Breast epithelium (tissue), 4 donors: ENCODE measurements at places on chromosomes 4 and X.

DNA sequence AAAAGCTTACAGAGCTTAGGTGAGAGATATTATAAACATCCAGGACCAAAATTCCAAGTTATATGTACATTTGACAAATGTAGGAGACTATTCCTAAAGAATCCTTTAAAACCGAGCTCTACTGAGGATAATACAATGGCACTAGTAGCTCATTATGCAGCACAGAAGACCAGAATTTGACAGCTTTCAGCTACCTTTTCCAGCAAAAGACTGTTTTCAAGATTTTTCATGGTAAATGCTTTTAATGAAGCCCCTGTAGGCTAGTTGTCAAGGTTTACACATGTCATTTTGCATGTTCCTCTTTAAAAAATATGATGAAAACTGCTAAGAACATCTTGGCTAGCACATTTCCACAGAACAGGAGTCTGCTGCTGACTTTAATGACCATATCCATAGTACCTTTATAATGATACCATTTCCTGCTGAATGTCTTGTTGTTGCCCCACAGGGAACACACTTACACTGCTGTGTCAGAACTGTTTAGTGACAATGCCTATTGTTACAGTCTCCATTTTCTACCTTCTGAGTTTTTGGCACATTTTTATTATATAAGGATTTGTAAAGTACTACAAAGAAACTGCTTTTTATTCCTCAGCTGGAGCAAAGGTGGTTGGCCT, 1382.3 kb downstream of the RAPGEF2 start:
- DNase-seq: no peak

DNA sequence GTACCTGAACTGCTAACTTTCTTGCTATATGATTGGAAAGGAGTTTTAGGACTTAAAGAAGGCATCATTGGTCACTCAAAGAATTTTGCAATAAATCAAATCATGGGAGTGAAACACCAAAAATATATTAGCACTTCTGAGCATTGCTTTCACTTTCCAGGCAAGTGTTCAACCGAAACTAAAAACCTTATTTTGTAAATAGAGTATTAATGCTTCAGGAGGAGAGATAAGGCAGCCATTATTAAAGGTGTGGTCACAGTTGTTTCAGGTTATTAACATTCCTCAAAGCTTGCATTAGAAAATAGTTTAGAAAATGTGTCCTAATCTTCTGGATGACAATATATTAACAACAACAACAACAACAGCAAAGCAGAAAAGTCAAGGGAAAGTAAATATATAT, 92.3 kb upstream of the TLL1 start:
- no peak for DNase-seq

GRCh38 chr4:17966312-17966711, 55.2 kb downstream of the LCORL start:
- DNase-seq: no peak

GRCh38 chrX:104113222-104113965, 1.1 kb downstream of the ZCCHC18 start:
- peak; percentile 18 for DNase-seq

DNA sequence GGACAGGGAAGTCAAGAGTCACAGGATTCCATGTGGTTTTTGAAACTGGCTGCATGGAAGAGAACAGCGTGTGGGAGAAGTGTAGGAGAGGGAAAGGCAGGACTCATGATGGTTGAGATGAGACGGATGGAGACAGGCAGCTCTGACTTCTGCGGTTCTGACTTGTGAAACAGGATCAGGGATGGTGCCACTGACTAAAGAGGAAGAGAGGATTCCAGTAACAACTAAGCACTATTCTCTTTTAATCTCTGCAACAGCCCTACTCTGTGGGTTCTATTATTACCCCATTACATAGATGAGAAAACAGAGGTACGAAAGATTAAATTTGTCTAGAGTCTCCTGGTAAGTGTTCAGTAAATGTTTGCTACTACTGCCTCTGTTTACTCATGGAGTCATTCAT, 156.3 kb downstream of the CBR4 start:
- DNase-seq: no peak

DNA sequence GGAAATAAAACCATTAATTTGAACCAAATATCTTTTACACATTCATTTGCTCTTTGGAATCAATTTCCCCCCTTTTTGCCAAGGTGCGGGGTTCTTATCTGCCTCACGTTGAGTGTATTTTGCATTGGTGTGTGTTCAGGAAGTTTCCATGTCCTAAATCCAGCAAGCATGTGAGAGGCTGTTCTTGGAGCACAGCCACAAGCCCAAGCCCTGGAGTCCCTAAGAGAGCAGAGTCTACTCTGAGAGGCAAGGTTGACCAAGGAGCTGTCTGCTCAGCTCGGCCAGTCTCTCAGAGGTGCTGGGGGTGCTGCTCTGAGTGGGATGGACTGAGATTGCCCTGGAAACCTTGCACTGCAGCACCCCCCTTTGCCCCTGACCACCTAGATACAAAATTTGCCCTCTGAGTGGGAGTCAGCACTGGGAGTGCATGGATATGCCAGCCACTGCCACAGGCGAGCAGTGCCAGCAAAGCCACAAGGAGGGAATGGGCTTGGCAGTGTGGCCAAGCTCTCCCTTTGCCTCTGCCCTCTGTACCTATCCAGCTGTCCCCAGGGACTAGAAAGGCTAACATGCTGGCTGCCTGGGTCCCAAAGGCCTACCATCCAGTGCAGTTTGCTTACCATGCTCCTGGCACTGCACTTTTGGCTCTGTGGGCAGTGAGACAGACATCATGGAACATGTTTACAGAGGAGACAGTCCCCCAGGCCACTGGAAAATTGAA, 20.5 kb upstream of the FAM193A start:
- no peak for DNase-seq

- no peak for DNase-seq
Measured at GRCh38 chr4:90425893-90426292, 298.7 kb downstream of the CCSER1 start.

DNA sequence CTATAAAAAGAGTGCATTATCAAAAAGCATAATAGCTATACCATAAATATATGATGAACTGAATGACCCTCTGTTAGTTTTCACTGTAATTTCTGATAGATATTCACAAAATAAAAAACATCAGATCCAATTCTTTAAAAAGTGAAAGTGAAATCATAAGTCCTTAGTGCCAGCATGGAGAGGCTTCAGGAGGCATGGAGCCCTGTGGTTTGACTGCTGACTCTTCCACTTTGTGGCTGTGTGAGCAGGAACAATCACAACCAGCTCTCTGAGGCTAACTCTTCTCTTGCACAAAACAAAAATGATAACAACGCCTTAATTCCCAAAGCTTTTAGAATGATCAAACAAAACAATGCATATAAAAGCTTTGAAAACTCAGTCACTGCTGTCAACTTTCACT, 1143.9 kb downstream of the PDHA2 start:
- no peak for DNase-seq

- no peak for DNase-seq
Measured at GRCh38 chr4:55385201-55385649, 10.5 kb upstream of the TMEM165 start.

GRCh38 chr4:48725414-48725813, 54.7 kb downstream of the FRYL start:
- DNase-seq: no peak

- DNase-seq: no peak
Measured at GRCh38 chr4:40750461-40751258, 905 bp downstream of the NSUN7 start.

DNA sequence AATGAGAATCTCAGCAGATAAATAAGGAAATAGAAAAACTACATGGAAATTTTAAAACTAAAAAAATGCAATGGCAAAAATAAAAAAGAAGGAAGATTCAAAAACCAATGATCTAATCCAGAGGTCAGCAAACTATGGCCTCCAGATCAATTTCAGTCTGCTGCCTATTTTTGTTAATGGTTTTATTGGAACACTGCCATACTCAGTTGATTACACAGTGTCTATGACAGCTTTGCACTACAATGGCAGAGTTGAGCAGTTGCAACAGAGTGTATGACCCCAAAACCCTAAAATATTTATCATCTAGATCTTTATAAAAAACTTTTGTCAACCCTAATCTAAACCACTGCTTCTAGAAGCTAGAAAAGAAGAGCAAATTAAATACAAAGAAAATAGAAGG, 170.3 kb downstream of the RAB28 start:
- no peak for DNase-seq

- no peak for DNase-seq
Measured at GRCh38 chr4:137524725-137525369, 7.4 kb downstream of the PCDH18 start.
